ENCODE measurements at places on chromosomes 3 and 15.

GRCh38 chr3:123807820-123808219 is 76.3 kb downstream of the MYLK start:
- DNase-seq, result no peak

GRCh38 chr3:4826237-4827100 is 152.8 kb upstream of the BHLHE40 start:
- DNase-seq, result peak; percentile 75

DNA sequence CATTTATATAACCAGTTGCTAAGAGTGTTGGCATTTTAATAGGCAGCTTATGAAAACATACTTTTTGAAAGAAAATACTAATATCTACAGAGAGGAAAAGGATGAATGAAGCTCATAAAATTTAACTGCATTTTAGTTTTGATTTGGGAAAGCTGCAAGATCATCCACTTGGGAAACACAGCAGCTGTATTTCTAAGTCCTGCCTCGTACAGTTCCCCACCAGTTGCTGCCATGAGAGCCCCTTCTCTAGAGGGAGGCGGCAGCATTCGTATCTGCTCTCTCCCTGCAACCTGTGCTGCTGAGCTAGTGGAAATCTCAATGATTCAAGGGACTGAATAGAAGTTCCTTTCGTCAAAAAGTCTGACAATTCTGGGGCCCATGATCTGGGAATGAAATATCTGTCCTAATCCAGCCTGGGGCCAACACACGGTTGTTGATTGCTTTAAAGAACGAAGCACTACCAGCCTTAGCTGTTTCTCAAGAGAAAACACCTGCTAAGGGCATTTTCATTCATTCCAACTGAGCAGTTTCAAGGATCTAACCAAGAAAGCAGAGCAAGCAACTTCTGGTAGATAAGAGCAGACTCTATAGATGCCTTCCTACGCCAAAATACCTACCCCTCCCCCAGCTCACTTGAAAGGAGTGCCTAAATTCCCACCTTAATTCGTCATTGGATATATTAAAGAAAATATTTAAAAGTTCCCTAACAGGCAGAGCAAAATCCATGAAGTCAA is 223.7 kb downstream of the MAGI1 start:
- no peak for DNase-seq

DNA sequence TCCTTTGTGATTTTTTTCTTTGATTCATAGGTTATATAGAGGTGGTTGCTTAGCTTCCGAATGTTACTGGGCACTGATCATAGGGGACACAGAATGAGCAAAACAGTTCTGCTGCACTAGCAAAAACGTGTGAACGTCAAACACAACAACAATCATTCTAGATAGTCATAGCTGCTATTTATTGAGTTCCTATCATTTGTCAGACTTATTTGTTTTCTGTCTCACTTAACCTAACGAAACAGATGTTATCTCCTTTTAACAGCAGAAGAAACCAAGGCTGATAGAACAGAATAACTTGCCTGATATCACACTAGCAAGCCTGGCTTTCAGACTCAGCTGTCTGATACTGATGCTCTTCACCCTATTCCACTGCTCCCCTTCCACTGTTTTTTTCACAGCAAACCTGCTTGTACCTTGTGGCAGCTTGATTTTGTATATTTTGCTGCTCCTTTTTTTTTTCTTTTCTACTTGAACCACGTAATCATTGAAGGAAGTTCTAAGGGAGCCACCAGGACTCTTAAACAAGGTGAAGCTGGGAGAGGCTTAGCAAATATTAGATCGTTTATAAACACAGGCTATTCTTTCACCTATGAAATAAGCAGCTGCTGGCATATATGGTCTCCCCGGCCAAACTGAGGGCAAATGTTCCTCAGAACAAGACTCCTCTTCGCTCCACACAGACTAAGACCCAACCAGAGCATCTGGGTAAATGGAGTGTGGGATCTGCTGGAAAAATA is 78.8 kb downstream of the MCF2L2 start:
- no peak for DNase-seq

- no peak for DNase-seq
These were observed 19.5 kb downstream of the TMOD2 start for GRCh38 chr15:51770902-51771301.

GRCh38 chr3:32297366-32297765 is 58.9 kb downstream of the CMTM8 start:
- no peak for DNase-seq

DNA sequence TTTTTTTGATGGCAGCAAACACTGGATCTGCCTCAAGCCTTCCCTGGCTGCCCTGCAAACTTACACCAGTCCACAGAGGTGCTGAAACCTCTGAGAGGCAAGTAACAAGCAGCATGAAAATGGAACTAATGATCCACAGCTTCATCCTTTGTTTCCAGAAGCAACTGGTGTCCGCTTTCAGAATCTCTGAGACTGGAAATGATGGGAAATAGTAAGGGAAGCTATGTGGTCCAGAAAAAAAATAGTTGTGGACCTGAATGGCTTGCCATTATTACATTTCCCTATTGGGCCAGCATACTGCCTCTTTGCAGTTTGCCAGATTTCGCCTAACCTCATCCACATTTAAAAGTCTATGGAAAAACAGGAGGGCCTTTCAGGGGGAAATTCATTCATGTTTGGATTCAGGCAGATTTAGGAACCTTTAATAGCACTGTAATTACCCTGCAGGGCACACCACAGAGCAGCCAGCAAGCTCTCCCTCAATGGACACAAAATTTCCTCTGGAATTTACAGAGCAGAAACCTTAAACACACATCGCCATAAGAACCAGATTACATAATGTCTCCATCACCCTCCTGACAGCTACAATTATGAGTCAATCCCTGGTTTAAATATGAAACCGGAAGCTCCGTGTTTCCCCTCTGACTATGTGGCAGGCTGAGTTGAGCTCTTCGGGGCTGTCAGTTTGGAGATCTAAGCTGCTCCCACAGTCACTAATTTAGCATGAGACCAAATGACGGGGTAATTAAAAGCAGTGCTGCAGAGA is 134.4 kb downstream of the TMCO5A start:
- no peak for DNase-seq

GRCh38 chr3:44883999-44884431 is 9.6 kb downstream of the TGM4 start:
- DNase-seq, result no peak

DNA sequence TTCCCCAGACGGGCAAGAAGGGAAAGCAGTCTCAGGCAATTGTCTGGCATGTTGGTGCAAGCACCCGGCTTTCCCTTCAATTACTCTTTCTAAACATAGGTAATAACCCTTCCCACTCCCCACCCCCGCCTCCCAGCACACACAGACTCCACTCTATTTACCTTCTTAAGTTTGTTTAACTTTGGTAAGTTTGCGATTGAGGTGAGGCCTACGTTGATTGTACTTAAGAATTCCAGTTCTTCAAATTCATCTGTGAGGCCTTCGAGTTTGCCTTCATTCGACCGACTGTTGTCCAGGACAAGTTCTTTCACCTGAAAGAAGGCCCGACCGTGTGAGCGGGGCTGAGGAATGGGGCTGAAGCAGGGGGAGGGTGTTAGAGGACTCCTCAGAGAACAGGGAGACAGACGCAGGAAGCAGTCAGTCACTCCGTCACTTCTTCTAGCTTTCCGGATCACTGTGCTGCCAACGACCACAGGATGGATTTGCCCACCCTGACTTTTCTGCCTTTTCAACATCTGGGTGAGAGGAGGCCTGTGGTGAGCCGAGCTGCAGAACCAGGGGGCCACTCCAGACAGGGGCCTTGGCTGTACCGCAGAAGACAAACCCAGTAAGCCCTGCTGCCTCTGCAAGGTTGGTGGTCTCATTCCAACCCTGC is 33.0 kb downstream of the ANP32A start:
- no peak for DNase-seq

- no peak for DNase-seq
These were observed 42.0 kb downstream of the IFT57 start for GRCh38 chr3:108180194-108180593.

DNA sequence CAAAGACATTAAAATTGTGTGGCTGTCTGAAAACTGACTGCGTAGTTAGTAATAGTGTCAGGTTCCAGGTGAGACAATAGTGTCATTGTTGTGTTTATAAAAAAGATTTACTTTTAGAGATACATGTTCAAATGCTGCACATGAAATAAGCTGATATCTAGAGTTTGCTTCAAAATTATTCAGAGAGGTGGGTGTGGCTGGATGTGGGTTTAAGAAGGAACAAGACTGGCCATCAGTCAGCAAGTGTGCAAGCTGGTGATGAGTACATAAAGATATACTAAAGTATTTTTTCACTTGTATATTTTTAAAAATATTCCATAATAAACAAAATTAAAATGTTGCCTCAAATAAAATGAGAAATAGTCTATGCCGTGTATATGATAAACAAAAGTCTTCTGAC is 190.6 kb downstream of the ARRDC4 start:
- DNase-seq, result no peak

- no peak for DNase-seq
These were observed 124.1 kb upstream of the RASGRP1 start for GRCh38 chr15:38688761-38689160.

DNA sequence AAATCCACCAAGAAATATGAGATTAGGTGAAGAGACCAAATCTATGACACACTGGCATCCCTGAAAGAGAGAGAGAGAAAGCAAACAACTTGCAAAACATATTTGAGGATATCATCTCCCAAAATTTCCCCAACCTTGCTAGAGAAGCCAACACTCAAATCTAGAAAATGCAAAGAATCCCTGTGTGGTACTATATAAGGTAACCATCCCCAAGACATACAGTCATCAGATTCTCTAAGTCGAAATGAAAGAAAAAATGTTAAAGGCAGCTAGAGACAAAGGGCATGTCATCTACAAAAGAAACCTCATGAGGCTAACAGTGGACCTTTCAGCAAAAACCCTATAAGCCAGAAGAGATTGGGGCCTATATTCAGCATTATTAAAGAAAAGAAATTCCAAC is 622.1 kb upstream of the LMCD1 start:
- no peak for DNase-seq

DNA sequence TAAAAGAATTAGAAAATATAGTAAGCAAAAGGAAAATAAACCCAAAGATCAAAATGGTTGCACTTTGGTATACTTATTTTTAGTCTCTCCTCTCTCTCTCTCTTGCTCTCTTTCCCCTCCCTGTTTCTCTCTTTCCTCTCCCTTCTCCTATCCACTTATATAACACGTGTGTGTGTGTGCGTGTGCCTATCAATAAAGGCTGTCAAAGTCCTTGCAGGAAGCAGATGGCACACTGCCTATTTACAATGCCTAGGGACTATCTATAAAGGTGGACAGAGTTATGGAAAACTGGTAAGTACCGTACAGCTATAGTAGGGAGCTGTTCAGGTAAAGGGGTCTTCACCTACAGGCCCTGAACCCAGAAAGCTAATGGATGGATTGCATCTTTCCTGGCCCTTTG is 161.6 kb downstream of the SQOR start:
- no peak for DNase-seq

GRCh38 chr3:111072031-111072921 is 660 bp downstream of the NECTIN3 start:
- peak; percentile 21 for DNase-seq

DNA sequence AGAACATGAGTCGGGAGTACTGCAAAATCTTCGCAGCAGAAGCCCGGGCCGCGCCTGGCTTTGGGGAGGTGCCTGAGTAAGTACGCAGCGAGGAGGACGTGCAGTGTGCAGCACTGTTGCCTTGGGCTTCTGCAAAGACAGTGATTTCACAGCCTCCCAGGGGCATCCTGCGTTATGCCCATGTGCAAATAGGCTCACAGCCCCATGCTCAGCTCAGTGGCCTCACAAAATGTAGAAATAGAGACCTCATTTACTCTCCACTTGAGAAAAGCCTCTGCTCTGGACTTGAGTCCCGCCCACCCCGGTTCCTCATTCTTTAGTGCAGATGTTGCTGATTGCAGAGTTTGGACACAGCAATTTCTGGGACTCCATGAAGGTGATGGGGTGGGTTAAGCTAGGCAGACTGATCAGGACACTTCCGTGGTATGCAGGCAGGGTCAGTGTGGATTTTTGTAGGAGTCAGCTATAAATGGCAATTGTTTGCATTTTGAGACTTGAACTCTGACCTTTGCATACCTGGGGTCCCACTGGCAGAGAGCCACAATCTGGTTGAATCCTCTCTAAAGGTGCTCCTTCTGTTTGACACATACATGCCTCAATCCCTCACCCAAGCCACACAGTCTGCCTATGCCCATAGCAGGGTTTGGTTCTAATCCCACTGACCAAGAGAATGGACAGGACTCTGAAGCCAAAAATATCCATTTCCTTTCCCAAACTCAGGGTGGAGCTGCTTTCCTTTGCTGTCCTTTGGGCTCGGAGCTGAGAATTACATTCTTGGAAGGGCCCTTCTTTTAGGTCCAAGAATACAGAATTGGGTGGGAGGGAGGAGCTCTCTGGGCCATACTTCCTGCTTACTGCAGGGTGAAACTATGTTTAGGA is 20.7 kb upstream of the SLC28A1 start:
- no peak for DNase-seq

DNA sequence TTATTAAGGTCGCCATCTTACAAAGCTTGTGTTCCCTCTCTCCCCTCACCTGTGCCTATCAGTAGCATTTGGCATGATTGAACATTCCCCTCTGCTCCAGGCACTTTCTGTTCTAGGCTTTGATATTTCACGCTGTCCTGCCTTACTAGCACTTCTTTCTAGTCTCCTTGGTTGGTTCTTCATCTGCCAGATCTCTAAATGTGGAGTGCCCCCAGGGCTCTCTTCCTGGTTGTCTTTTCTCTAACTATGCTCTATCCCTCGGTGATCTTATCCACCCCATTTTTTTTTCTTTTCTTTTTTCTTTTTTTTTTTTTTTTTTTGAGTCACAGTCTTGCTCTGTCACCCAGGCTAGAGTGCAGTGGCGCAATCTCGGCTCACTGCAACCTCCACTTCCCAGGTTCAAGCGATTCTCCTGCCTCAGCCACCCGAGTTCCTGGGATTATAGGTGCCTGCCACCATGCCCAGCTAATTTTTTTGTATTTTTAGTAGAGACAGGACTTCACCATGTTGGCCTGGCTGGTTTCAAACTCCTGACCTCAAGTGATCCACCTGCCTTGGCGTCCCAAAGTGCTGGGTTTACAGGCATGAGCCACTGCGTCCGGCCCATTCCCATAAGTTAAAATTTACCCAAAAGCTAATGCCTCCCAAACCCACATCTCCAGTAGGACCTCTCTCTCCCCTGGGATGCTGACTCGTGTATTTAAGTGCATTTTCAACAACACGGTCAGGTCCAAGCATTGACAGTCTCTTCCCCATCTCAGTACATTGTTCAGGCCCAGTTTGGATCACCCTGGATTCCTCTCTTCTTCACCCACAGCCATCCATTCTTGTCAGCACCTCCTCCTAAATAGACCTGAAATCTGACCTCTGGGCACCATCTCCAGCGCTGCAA is 5.2 kb downstream of the NUSAP1 start:
- DNase-seq, result no peak

- DNase-seq, result no peak
These were observed 217.7 kb downstream of the ATP8B4 start for GRCh38 chr15:49901321-49901720.

DNA sequence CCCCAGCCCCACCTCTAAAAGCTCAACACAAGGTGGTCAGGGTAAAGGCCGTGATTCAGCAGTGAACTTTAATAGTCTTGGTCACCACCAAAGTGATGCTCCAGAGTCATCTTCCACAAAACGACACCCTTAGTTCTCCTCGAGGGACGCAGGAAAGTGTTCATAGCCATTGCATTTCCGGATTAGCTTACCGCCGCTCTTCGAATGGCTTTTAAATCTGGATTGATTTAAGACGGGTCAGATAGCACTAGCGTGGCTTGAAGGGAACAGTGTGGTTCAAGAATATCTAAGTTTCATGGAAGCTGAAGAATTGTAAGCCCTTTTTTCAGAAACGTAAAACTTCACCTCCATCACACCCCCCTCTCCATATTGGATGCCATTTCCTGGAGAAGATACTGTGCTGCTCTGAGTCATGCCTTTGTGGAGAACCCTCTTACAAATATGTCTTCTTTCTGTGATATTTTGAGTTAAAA is 829 bp downstream of the RNF7 start:
- no peak for DNase-seq

- peak; percentile 84 for DNase-seq
These were observed 16.1 kb downstream of the CD276 start for GRCh38 chr15:73700041-73700842.

All from posterior cingulate gyrus (tissue), 11 donors.